Natural killer cell (primary cell): ENCODE measurements at places on chromosomes 7 and 10. TPM values are rescaled to one million over a fixed set of nuclear protein-coding genes. Genes with fewer than 3 reads are reported as not detected.

The SLC26A3 gene
- not detected for total RNA-seq

The ABCB4 gene
- 0.50 TPM for total RNA-seq

The SGPL1 gene
- total RNA-seq, result 47.8 TPM

The SVOPL gene
- total RNA-seq, result not detected

The TUBB8 gene
- total RNA-seq, result 0.89 TPM

The SLC25A40 gene
- total RNA-seq, result 26.0 TPM

The KCTD7 gene
- 29.3 TPM for total RNA-seq

The TMEM236 gene
- 0.16 TPM for total RNA-seq

The ZNF800 gene
- total RNA-seq, result 101 TPM
